ENCODE measurements at places on chromosomes 1 and 21.

DNA sequence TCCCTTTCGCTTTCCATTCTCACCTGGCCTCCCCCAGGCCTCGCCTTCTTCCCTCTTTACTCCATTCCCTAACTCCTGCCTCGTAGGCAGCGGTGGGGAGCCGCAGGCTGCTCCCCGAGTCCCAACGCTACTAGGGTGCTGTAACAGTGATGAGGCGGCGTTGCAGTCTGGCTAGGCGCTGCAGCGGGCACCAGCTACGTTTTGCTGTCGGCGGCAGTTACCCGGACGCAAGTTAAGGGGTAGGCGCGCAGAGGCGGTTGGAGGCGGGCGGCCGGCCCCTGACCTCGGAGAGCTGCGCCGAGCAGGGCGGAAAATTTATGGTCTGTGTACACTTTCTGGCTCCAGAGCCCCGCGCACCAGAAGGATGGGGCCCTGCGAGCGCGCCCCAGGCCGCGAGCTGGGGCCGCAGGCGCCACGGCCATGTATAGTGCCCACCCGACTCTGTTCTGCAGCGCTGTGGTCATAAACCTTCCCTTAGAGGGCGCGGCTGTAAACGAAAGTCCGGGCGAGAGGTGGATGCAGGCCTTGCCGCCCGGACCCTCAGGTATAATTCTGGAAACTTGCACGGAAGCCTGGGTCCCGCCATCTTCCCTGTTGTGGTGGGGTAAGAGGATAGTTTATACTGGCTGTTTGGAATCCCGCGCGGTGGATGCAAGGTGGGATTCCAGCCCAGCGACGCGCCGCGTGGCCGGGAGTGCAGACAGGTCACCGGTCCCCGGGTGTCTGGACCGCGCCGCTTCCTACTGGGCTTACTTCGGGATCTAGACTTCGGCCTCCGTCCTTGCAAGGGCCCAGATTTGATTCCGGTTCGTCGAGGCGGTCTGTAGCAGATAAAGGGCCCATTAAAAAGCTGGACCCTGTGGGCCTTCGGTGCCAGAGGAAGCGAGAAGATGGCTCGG lies 15.0 kb downstream of the HLX start:
- no peak for DNase-seq

- DNase-seq: no peak
Measured at GRCh38 chr1:28579401-28579800, 12.7 kb upstream of the RAB42 start.

- DNase-seq: peak; percentile 33
Measured at GRCh38 chr1:224183591-224184312, 712 bp downstream of the DEGS1 start.

DNA sequence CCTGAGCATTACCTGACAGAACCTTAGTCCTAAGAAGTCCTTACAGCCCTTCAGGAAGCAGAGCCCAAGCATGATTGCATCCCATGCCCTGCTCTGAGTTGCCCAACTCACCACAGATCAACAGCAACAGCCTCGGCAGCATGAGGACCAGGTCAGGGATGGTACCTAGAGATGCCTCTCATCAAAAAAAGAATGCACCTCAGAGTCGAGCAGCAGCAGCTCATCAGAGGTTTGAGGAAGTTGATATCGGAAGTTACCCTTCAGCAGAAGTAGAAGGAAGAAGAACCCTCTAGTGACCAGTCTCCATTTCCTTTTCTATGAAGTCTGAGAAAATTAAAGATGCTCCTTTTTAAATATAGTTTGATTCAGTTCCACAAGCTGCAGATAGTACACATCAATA lies at the start of gene FCRL1:
TSS of gene FCRL1 (minus strand) at position 225 of the 400 bp plus-strand sequence. CDS start at position 142, 83 bp downstream.
- no peak for DNase-seq

- DNase-seq: no peak
Measured at GRCh38 chr1:51000160-51000559, 30.1 kb downstream of the CDKN2C start.

DNA sequence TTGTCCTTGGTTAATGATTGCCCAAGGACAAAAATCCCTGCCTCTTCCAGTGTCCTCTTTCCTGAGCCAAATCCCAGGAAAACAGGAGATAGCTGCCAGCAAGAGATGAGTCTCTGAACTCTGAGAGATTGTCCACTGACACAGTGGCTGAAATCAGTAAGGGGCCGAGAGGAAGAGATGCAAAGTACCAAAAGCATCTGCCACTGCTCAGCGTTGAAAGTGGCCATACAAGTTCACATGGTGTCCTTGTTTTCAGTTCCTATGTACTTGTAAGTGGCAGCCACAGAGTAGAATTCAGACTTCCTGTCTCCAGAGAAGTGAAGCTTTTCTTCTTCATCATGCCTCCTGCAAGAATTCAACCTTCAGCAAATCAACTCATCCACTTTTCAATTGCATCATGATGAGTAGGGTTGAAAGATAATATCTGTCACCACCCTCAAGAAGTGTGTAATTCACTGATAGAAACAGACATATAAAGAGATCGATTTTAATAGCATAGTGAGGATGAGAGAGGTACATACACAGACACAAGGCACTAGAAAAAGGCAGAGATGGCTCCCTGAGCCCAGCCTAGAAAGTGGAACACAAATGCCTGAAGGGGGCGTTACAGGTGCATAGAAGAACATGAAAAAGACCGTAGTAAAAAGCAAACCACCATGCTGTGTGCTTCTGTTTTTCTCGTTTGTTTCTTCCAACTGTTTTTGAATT lies 185.8 kb downstream of the MRPL39 start:
- DNase-seq: peak; percentile 10

DNA sequence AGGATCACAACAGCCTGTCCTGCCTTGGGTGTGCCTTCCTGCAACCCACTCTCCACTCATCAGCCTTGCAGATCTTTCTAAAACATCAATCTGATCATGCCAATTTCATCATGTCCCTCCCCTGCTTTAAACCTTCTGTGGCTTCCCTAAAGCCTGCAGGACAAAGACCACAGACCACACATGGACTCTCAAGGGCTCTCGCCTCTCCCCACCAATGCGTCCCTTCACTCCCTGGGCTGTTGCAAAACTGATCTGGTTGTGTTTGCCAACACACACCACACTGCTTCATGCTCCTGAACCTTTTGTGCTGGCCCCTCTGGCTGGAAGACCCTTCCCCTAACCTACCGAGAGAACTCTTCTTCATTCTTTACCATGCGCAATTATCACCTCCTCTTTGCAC lies 72.4 kb downstream of the ITPKB start:
- DNase-seq: no peak

GRCh38 chr1:53577761-53578100 lies 118.5 kb downstream of the DMRTB1 start:
- DNase-seq: no peak

DNA sequence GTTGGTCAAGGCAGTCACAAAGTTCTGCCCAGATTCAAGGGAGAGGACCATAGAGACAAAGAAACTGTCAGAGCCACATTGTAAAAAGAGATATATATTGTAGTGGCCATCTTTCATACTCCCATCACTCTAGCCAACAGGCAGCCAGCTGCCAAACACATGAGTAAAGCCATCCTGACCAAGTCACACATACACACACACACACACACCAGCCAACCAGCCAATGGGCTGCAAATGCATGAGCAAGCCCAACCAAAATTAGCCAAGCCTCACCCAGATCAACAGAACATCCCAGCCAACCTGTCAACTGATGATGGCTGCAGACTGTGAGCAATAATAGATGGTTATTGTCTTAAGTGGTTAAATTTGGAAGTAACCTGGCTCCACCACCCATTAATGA lies 120.7 kb downstream of the SEC16B start:
- no peak for DNase-seq

DNA sequence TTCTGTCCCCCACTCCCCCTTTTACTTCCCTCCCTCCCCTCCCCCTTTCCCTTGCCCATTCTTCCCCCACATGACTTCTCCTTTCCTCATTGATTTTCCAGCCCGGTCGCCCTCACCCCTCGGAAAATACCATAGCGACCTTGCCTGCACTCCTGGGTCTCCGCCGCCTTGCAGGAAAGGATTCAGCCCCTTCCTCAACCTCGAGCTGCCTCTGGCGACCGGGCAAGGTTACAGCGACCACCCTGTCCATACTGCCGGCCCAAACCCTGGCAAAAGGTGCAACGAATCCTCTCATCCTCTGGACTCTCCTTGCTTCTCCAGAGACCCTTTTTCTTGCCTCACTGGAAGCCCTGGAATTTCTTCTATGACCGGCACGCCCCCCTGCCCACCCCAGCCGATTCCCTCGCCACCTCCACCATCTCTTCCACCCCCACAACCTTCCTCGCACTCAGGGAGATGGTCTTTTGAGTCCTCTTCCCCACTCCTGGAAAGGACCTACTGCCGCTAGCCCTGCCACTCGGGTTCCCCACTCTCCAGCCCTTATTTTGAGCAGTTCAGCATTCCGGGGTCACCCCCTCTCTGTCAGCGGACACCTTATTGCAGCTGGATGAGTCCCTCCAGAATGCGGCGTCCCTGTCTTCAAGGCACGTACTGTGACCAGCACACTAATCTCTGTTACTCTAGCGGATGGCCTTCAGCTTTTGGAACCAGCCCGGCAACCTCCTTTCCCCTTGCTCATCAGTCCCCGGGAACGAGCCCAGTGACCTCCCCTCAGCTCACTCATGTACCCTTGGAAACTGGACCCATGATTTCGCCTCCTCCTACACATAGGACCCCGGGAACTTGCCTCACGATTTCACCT lies 846 bp downstream of the NSUN4 start:
- no peak for DNase-seq

GRCh38 chr1:183144752-183145151 lies 41.3 kb upstream of the LAMC2 start:
- DNase-seq: no peak

- DNase-seq: no peak
Measured at GRCh38 chr1:192418552-192419285, 101.9 kb downstream of the RGS21 start.

GRCh38 chr1:200510228-200510623 lies 100.4 kb upstream of the ZNF281 start:
- DNase-seq: peak; percentile 29

- DNase-seq: no peak
Measured at GRCh38 chr21:20998456-20998789, 214 bp downstream of the NCAM2 start.

- no peak for DNase-seq
Measured at GRCh38 chr1:208162903-208163302, 81.3 kb downstream of the PLXNA2 start.

- DNase-seq: no peak
Measured at GRCh38 chr21:14875704-14876523, 188.9 kb downstream of the NRIP1 start.

- DNase-seq: no peak
Measured at GRCh38 chr1:21564521-21565095, 55.4 kb downstream of the ALPL start.

- DNase-seq: no peak
Measured at GRCh38 chr1:83796409-83796808, 202.5 kb downstream of the TTLL7 start.

DNA sequence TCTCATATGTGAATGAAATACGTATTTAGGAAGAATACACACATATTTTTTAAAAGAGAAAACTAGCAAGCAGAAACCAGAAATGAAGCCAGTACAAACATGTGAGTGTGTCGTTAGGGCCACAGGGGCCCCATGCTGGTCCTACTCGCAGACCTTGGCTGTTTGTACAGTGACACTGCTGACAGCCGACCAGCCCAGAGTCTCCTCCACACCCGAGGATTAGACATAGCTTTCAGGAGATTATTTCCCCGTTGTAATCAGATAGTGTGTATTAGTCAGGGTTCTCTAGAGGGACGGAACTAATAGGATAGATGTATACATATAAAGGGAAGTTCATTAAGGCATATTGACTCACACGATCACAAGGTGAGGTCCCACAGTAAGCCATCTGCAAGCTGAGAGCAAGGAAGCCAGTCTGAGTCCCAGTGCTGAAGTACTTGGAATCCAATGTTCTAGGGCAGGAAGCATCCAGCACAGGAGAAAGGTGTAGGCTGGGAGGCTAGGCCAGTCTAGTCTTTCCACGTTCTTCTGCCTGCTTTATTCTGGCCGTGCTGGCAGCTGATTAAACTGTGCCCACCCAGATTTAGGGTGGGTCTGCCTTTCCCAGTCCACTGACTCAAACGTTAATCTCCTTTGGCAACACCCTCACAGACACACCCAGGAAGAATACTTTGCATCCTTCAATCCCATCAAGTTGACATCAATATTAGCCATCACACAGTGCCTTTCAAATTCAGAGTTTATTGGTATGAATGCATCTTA lies 51.2 kb downstream of the DIP2A start:
- no peak for DNase-seq

- DNase-seq: no peak
Measured at GRCh38 chr1:53505401-53505800, 46.2 kb downstream of the DMRTB1 start.

DNA sequence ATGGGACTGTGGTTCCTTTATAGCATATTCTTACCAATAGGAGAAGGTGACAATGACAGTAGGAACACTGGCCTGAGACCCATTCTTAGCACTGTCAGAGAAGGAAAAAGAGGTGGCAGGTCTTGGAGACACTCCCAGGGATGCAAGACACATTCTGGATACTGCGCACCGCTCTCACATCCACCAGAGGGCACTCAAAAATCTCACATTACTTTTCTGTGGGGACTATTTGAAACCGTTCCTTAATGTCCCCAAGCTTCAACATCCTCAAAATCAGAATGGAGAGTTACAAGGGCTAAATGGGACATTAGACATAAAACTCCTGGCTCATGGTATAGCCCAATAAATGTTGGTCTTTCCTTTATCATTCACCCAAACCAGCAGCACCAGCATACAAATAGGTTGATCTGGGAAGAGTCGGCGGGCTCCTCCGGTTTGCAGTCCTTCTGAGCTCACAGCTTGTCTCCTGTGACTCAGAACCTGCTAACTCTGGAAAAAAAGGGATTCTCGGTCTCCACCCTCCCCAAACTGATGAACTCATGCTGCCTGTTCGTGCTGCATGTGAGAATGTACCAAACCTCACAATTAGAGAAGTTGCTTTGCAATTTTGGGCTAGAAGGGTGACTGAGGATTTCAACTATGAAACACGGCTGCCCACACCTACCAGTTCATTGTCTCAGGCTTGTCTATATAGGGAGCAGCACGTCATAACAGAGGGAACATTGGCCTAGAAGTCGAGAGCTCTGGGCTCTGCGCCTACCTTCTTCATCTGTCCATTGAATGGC lies 40.2 kb downstream of the IL12RB2 start:
- no peak for DNase-seq

DNA sequence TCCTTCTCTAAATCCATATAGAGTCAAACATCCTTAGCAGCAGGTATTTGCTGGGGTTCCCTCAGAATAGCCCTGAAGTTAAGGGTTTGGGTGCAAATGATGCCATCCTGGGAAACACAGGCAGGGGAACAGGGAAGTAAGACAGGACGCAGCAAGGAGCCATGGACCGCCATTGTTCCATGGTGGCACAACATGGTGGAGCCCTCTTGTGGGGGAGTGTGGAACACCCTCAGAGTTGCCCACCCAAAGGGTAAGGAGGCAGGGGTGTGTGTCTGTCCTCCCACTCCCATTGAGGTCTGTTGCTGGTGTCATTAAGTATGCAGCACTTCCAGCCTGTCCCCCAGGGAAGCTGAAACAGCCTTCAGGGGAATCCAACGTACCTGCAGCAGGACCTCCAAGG lies 20.4 kb upstream of the RCAN1 start:
- no peak for DNase-seq

GRCh38 chr1:223077247-223077833 lies 65.7 kb downstream of the TLR5 start:
- no peak for DNase-seq

DNA sequence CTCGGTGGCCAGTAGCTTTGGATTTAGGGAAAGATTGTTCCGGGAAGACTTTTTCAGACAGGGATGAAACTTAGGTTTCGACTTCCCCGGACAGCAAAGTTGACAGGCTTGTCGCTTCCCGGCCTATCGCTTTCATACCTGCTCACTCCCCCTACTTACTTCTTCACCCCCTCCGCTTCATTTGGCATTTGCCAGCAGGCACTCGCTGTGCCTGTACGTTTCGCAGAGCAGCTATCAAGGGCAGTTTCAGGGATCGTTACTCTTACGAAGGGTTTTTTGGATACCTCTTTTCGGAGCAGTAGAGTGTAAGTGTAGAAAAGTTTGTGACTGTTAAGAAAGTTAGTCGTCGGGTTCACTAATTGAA lies 393 bp downstream of the BLZF1 start:
- peak; percentile 18 for DNase-seq

All from T-helper 22 cell (primary cell).